ENCODE measurements at places on chromosomes 7 and 10.

DNA sequence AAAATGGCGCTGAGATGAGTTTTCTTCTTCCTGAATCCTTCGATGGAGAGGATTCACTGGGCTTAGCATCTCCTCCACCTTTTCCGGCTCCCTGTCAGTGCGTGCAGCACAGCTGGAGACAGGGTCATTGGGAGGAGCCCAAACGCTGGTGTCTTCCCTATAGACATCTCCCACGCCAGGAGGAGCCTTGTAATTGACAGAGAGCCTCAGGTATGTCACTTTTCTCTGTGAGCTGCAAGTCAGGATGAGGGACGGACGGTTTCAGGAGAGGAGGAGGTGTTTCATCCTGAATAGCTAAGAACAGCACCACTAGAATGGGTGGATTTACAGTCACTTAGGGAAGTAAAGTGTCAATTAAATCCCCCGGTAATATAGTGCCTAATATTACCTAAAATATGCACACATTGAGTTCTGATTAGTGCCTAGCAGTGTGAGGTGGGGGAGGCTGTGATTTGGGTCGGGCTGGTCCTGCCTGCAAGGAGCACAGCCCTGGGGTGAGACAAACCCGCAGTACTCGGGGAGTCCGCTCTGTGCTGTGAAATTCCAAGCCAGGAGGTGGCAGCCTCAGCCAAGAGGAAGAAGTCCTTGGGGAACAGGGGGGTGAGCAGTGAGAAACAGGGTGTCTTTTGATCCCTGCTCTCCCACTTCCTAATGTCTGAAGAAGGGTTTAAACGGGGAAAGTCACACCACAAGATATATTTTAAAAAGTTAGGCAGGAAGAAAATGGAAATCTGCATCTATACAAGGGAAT lies 28.2 kb downstream of the IL15RA start:
- DNase-seq: no peak

- no peak for DNase-seq
Observed at GRCh38 chr7:144761493-144761892, 74.4 kb downstream of the TPK1 start.

DNA sequence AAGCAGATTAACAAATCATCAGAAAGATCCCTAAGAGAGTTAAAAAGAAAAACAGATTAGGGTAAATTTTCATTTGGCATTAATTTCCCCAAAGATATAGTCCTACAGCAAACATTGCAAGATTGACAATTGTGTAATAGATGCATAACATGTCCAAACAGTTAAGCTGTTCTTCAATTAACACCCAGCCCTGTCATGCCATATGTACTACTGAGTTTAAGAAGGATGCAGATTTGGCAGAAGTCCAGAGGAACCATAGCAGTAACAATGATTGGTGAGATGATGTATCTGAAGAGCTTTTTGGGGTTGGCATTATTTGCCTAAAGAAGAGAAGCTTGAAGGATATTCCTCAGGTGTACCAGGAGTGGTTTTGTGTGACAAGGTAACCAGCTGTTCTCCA lies 287.6 kb downstream of the LRMDA start:
- DNase-seq: no peak

DNA sequence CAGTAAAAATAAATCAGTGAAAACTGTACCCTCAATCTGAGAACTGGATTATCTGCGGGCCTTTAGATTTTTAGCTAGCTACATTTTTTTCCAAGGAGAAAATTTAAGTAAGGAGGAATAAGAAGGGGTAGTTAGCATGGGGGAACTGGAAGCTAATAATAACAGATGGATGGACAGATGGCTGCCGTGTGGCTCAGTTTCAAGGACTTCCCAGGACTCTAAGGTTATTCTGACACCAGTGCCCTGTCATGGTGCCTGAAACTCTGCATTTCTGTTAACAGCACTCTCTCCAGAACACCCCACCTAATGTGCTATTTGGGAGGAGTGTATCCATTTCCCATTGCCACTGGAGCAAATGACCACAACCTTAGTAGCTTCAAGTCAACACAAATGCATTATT lies 75.7 kb upstream of the PDE1C start:
- no peak for DNase-seq

GRCh38 chr10:72483471-72483870 lies 128.8 kb upstream of the DNAJB12 start:
- DNase-seq: no peak

GRCh38 chr7:148472406-148472805 lies 118.2 kb upstream of the C7orf33 start:
- no peak for DNase-seq

GRCh38 chr7:71015252-71015900 lies 116.6 kb upstream of the GALNT17 start:
- no peak for DNase-seq

DNA sequence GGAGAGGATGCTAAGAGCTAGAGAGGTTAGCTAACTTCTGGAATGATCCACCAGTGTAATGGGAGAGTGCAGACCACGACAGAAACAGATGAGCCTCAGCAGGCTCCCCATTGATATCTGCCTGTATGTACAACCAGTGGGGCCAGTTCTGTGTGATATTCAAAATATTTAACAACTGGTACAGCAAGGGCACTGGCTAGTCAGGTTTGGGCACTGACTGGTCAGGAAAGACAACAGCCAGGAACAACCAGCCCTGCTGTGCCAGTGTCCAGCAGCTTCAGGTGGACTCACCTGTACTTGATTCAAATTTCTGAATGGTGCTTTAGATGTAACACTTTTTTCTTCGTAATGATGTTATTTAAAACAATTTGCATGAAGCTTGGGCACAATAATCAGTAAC lies 5.9 kb upstream of the TRIL start:
- DNase-seq: no peak

- DNase-seq: no peak
Observed at GRCh38 chr7:39592586-39592985, 26.4 kb downstream of the YAE1 start.

DNA sequence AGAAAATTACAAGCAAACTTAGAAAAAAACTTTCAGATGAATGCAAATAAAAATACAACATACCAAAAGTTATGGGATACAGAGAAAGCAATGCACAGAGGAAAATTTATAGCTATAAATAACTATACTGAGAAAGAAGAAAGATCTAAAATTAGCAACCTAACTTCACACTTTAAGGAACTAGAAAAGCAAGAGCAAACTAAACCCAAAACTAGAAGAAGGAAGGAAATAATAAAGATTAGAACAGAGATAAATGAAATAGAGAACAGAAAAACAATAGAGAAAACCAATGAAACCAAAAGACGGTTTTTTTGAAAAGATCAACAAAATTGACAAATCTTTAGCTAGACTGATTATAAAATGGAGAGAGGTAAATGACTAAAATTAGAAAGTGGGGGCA lies 9.6 kb upstream of the STRA8 start:
- DNase-seq: no peak

- DNase-seq: no peak
Observed at GRCh38 chr7:123437447-123437995, 96.9 kb downstream of the IQUB start.

- no peak for DNase-seq
Observed at GRCh38 chr7:2787251-2787951, 56.7 kb downstream of the GNA12 start.
